ENCODE measurements at places on chromosomes 1 and 21. TPM values are rescaled to one million over a fixed set of nuclear protein-coding genes. Genes with fewer than 3 reads are reported as not detected.

The FAM131C gene
- 16.5 TPM for total RNA-seq

The RIPPLY3 gene
- 0.56 TPM for total RNA-seq

The ETV3L gene
- not detected for total RNA-seq

The TGFB2 gene
- total RNA-seq, result 23.7 TPM

The LYPD8 gene
- total RNA-seq, result not detected

The KLHDC8A gene
- total RNA-seq, result 0.79 TPM

The NBPF11 gene
- total RNA-seq, result 4.8 TPM

The OR2T29 gene
- not detected for total RNA-seq

The UTS2 gene
- not detected for total RNA-seq

The PTGFRN gene
- 16.2 TPM for total RNA-seq

The MYOC gene
- total RNA-seq, result not detected

The SYT6 gene
- total RNA-seq, result 0.66 TPM

The PADI2 gene
- 1.3 TPM for total RNA-seq

The LINGO4 gene
- not detected for total RNA-seq

The CELA3B gene
- not detected for total RNA-seq

The OLIG2 gene
- total RNA-seq, result not detected

The OR10J1 gene
- total RNA-seq, result not detected

All from A549 treated with CpdA at 1 μM for 4 hours (cell line).